Fibroblast of gingiva (primary cell): ENCODE measurements at places on chromosomes 6 and 20.

- DNase-seq, result no peak
Measured at GRCh38 chr6:168601546-168601945, 160.6 kb downstream of the SMOC2 start.

DNA sequence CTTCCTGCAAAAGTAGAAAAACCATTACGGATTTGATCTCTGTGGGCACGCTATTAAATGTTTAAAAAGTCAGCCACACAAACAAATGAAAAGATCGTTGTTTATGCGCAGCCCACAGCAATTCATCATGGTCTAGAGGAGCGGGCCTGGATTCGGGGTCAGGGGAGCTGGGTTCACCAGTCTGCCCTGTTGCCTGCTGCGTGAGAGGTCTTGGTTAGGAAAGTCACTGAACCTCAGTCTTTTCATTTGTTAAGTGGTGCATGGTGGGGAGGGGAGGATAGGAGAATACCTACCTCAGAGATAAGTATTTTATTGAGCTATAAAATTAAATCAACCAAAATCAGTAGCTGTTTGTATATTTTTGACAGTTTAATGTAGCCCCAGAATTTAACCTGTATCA is 47.3 kb upstream of the FYN start:
- no peak for DNase-seq

- no peak for DNase-seq
Measured at GRCh38 chr20:25389858-25390537, 637 bp downstream of the ABHD12 start.

DNA sequence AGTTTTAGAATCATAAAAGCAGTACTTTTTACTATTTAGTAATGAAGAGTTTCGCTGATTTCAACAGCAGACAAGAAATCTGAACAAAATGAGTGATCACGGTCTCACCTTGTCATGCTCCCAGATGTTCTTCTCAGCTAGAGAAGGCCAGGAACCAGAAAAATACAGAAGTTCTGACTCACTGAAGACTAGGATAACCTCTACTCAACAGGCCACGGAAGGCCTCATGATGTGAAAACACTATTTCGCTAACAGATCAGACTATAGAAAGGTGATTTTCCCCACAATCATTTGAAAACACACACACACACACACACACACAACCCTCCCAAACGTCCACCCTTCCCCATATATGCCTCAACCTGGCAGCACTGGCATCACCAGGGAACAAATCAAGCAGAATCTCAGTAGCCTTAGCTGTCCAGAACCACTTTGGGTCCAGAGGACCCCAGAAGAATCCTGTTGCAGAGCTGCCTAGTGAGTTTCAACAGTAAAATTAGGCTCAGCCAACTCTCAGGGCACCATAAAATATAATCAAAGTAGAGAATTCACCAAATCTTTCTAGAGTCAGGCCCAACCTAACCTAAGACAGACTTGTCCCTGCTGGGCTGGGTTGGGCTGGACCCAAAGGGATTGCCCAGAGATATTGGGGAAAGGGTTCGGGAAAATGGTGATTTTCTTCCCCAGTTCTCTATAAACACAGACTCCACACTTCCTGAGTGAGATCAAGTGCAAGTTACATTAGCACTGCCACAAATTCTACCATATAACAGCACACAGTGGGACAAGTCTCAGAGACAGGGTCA is 7.9 kb downstream of the EXOC2 start:
- DNase-seq, result peak; percentile 24

DNA sequence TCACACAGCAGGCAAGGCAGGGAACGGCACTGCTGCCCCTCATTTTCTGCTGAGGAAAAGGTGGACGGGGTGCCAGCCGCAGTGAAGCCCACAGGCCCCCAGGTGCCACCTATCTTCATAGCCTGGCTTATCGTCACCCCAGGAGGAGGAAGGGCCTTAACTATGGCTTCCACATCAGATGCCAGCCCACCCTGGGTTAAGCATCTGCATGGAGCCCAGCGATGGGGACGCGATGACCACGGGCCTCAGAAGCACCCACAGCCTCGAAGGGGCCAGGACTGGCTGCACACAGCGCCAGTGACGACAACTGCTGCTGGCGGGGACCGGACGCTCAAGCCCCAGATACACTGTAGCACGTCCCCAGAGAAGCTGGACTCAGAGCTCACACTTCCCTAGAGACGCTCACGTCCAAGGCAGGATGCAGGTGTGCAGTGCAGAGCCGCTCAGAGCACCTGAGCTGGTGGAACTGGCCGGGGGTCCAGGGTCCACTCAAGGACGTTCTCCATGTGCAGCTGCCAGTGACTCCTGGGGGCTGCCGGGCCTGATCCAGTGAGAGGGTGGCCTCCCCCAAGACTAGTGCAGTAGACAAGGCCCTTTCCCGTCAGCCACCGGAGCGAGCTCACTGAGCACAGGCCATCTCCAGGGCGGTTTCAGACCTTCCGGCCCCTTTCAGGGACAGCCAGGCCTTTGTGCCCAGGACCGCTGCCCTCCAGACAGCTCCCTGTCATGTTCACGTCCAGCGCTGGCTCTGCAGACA is 83.0 kb downstream of the YTHDF1 start:
- DNase-seq, result no peak

- DNase-seq, result peak; percentile 51
Measured at GRCh38 chr6:161272635-161273273, 1.1 kb downstream of the AGPAT4 start.
